ENCODE measurements at places on chromosomes 11 and 22.

- DNase-seq, result no peak
Observed at GRCh38 chr11:118180300-118180703, 3.9 kb upstream of the SCN2B start.

GRCh38 chr22:36171941-36172340 lies 11.4 kb upstream of the APOL3 start:
- no peak for DNase-seq

GRCh38 chr11:14454861-14455632 lies 44.6 kb downstream of the COPB1 start:
- DNase-seq, result no peak

GRCh38 chr11:80388130-80388529 lies 947.3 kb upstream of the TENM4 start:
- no peak for DNase-seq

DNA sequence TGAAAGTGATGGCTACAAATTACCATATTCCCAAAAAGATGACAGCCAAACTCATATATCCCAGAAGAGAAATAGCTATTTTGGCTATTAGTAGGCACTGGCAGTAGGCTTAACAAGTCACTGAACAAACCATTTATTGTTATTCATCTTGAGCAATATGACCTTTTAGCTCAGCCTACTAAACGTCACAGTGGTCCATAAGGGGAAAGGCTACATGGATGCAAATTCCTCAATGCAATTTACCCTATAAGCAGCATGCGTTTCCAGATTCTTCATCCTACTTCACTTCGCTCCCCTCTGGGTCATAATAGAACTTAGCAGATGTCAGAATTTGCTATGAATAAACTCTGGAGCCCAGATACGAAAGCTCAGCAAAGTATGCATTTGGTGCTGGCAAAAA lies 114.0 kb downstream of the SIK3 start:
- no peak for DNase-seq

- no peak for DNase-seq
Observed at GRCh38 chr11:1224491-1225385, 1.9 kb downstream of the MUC5B start.

- no peak for DNase-seq
Observed at GRCh38 chr11:43523632-43524031, 156.9 kb upstream of the HSD17B12 start.

- DNase-seq, result no peak
Observed at GRCh38 chr22:46430961-46431838, 95.7 kb downstream of the TRMU start.

DNA sequence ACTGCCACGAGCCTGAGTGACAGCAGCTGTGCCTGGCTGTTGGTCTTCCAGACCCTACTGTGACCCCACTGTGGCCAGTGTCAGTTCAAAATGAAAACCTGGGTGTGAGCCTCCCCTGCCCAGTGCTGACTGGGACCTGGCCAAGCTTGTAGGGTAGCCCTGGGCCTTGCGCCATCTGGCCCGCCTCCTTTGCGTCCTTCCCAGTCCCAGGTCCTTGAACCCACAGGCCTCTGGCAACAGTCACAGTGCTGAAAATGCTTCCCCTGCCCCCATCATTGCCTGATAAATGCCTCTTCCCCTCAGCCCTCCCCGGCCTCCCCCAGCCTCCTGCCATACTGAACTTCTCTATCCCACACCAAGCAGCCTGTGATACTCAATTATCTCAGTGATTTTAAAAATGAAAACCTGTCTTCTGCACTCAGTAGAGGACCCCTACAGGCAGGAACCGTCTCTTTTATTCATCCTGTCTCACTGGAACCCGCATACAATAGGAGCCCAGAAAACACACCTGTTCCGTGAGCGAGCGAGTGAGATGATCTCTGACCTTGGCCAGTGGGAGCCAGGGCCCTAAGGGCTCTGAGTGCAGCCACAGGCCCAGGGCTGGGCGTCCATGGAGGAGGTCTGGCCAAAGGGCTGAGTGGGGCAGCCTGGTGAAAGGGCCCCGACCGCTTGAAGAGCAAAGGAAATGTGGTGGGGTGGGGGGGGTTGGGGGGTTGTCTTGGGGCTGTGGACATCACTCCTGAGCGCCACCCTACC lies 49.7 kb upstream of the TTLL12 start:
- no peak for DNase-seq

DNA sequence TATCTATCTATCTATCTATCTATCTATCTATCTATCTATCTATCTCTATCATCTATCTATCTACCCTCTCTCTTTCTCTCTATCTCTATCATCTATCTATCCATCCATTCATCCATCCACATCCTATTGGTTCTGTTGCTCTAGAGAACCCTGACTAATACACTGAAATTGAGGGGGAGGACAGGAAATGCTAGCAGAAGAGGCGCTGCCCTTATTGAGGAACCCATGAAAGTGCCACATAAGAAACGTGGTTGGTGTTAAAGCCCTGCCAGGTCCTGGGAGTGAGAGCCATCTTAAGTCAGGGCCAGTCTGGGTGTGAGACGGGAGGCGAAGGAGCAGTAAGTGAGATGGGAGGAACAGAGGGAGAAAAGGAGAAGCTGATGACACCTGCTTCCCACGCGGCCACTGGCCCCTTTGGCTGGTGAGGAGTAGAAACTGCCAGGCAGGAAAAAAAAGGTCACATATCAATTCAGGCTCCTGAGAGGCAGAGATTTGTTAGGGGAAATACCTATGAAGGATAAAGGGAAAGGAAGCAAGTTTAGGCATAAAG lies 87.9 kb upstream of the PLET1 start:
- DNase-seq, result no peak

- DNase-seq, result no peak
Observed at GRCh38 chr11:74680703-74681531, 50.3 kb downstream of the CHRDL2 start.

DNA sequence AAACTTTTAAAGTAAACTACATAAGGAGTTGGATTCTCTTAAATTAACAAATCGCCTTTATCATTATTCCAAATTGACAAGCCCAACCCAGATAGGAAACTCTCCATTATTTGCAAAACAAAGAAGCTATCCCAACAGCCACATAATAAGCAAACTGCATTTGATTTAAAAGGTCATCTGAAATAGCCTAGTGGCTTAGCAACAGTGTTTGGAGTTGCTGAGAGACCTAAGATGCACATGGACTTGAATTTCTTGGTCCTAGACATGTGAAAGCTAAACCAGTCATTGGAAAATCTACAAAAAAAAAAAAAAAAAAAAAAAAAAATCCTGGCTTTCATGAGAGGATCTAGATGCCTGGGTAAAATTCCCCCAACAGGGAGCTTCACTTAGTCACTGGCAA lies 69.5 kb downstream of the PRCP start:
- no peak for DNase-seq

DNA sequence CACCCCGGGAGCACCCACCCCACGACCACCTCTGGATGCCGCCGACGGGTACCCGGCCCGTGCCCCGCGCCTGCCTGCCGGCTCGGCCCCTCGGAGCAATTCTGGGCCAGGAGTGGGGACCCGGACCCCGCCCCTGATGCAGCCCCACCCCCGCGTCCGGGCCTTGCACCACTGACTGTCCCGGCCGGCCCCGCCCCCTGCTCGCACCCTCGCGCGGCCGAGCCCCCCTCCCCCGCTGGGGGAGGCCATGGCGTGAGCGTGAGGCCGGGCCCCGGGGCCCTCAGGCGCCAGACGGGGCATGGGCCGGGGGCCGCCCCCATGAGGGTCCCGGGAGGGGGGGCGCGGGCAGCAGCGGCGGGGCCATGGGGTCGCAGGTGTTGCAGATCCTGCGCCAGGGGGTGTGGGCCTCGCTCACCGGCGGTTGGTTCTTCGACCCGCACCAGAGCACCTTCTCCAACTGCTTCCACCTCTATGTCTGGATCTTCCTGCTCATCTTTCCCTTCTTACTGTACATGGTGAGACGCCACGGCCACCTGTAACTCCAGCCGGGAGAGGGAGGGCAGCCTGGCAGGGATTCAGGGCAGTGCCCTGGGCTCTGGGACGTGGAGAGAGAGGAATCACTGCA lies 486 bp downstream of the PCNX3 start:
- peak; percentile 50 for DNase-seq

- no peak for DNase-seq
Observed at GRCh38 chr11:104064034-104064630, 27.7 kb downstream of the DDI1 start.

- no peak for DNase-seq
Observed at GRCh38 chr22:41132550-41132949, 40.2 kb downstream of the EP300 start.

GRCh38 chr11:18429332-18429731 lies 17.2 kb downstream of the LDHC start:
- no peak for DNase-seq

DNA sequence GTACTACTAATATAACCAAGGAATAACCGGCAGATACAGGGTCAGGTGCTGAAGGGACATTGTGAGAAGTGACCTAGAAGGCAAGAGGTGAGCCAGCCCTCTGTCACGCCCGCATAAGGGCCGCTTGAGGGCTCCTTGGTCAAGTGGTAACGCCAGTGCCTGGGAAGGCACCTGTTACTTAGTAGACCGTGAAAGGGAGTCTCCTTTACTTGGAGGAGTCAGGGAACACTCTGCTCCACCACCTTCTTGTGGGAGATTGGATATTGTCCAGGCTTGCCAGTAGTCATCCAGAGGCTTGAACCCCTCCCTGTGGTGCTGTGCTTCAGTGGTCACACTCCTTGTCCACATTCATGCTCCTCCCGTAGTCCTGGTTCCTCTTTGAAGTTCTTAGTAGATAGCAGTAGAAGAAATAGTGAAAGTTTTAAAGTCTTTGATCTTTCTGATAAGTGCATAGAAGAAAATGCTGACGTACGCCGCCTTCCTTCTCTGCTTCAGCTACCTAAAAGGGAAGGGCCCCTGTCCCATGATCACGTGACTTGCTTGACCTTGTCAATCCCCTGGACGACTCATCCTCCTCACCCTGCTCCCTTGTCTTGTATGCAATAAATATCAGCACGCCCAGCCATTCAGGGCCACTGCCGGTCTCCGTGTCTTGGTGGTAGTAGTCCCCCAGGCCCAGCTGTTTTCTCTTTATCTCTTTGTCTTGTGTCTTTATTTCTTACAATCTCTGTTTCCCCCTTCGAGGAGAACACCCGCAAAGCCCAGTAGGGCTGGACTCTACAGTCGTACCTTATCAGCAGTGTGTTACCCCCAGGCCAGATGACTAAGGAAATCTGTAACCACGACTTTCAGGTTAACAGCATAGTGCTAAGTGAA lies 6.1 kb downstream of the NUP50 start:
- no peak for DNase-seq

DNA sequence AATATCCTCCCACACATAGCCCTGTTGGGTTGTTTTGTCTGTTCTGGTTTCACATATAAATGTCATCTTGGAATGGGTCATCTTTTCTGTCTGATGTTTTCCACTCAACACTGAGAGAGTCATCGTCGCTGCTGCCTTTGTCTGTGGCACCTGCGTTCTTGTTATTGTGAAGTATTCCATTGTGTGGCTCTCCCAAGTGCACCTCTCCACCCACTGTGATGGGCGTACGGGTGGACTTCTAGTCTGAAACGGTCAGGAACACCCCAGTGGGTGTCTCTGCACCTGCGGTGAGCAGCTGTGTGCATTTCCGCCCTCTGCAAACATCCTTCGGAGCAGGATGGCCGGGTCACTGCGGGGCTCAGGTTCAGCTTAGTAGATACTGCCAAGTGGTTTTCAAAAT lies 34.5 kb upstream of the RTL6 start:
- DNase-seq, result no peak

- no peak for DNase-seq
Observed at GRCh38 chr11:32888805-32889204, 3.8 kb upstream of the QSER1 start.

GRCh38 chr11:111982019-111982464 lies 43.2 kb upstream of the DLAT start:
- peak; percentile 23 for DNase-seq

- no peak for DNase-seq
Observed at GRCh38 chr11:71446942-71447688, 1.1 kb downstream of the DHCR7 start.

DNA sequence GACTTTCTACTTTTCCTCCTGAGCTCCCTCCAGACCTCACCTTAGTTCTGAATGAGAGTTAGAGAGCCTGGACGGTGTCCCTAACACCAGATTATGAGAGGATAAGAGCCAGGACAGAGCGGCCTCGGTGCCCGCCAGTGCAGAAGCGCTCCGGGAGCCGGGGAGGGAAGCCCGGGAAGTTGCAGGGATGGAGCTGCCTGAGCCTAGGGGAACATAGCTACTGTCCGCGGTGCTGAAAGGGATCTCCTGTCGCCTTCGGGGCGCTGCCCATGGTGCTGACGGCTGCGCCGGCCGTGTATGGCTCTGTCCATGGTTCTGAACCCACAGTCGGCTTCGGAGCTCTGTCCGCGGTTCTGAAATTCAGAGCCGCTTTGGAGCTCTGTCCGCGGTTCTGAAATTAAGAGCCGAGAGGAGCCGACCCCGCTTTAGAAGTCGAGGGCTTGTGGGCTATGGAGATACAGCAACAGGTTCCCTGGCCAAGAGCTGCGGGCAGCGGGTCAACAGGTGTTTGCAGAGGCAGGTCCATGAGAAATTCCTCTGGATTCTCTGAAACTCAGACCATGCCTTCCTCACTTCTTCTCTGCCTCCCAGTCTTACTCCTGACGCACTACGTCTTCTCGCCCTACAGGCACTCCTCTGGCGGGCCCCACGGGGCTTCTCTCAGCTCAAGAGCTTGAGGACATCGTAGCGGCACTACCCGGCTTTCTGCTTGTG lies 814 bp downstream of the NPAS4 start:
- DNase-seq, result peak; percentile 78

DNA sequence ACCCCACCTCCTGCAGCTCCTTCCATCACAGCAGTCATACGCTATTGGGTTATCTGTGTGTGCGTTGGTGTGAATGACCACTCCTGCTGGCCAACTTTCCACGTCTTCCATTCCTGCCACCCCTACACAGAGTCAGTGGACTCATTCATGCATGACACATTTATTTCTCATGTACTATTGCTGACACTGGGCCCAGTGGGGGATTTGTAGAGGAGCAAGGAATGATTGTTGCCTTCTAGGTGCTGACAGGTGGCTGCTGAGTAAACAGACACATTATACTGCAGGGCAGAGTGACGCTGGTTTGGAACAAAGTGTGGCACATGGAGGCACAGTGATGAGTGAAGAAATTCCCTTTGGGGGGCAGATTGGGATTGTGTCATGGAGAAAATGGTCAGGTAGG lies 113.9 kb downstream of the CCDC81 start:
- no peak for DNase-seq

GRCh38 chr11:17389957-17390649 lies 1.6 kb upstream of the KCNJ11 start:
- DNase-seq, result no peak

GRCh38 chr22:49196046-49196511 lies 631.6 kb downstream of the BRD1 start:
- DNase-seq, result no peak

DNA sequence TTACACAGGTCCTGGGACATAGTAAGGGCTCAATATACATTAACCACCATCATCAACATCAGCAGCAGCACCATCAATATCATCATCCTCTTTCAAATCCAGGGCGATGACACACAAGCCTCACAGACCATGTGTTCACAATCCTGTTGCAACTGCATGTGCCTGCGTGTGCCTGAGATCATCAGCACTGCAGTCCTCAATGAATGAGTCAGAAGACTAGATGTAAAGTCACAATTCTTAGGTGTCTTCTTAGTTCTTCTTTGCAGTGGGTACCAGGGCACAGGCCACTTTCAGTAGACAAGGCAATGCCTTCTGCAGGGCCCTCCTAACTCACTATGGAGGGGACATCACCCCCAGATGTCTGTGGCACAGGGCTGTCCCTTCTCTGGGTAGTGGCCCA lies 111.1 kb downstream of the MYO18B start:
- DNase-seq, result no peak

GRCh38 chr22:40178417-40179409 lies 988 bp downstream of the TNRC6B start:
- no peak for DNase-seq
